Tibial artery (tissue), 4 donors: ENCODE measurements at places on chromosomes 6 and 20.
A peak's percentile ranks its signal among the peaks of the same experiment; 100 is the strongest.

GRCh38 chr20:58058421-58059259 lies 169.8 kb downstream of the ANKRD60 start:
- H3K4me1 ChIP-seq, result peaks cover 7% of the 10 kb centered on the region
- no peaks in the 10 kb centered on the region for H3K27me3 ChIP-seq
- H3K27ac ChIP-seq, result no peak overlapping the region

DNA sequence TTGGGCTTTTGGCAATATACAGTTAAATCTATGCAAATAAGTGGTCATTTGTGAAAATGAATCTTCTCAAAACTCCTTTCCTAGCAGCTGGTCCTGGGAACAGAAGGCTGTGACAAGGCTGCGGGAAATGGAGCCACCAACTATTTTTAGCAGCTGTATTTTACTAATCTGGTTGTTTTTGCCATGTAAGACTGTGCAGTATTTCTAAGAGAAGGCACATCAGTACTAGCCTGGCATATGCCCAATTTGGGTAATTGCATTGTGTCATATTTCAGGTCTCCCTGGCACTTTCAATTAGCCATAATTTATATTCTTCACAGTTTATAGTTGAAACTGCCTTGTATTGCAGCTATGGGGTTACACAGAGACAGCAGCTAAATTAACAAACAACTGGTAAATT lies 109.6 kb downstream of the MANEA start:
- no peaks in the 10 kb centered on the region for H3K27me3 ChIP-seq
- H3K36me3 ChIP-seq, result no peaks in the 10 kb centered on the region
- H3K4me1 ChIP-seq, result no peaks in the 10 kb centered on the region

GRCh38 chr6:15250187-15251168 lies 4.6 kb downstream of the JARID2 start:
- H3K4me1 ChIP-seq, result peaks cover 37% of the 10 kb centered on the region
- DNase-seq, result no peak
- no peaks in the 10 kb centered on the region for H3K36me3 ChIP-seq
- H3K4me3 ChIP-seq, result no peak overlapping the region
- H3K27me3 ChIP-seq, result no peaks in the 10 kb centered on the region
- peak overlapping the region; percentile 91 for H3K27ac ChIP-seq

- H3K4me3 ChIP-seq, result peak overlapping the region; percentile 25
Measured at GRCh38 chr6:39843305-39844020, 51.3 kb downstream of the DAAM2 start.

- H3K36me3 ChIP-seq, result no peaks in the 10 kb centered on the region
- no peaks in the 10 kb centered on the region for H3K4me1 ChIP-seq
- peak; percentile 23 for DNase-seq
Measured at GRCh38 chr6:112571488-112572270, 224.5 kb downstream of the RFPL4B start.

DNA sequence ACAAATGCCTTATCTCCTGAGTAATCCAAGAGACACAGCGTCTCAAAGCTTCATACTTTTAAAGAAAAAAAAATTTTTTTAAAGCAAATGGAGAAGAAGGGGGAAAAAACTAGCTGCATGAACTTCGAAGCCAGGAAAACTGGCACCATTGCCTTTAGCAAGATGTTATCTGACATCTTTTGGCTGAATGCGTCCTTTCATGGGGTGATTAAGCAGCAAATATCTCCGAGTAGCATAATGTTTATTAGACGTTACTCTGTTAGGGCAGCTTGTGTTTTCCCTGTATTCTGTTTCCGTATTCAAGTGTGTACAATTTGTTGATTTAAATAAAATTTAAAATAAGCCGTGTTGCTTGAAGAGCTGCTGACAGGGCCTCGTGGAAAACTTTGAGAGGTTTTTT lies 76.5 kb upstream of the TSHZ2 start:
- no peak for DNase-seq
- no peak overlapping the region for H3K27ac ChIP-seq
- H3K36me3 ChIP-seq, result no peaks in the 10 kb centered on the region
- no peaks in the 10 kb centered on the region for H3K27me3 ChIP-seq
- H3K4me3 ChIP-seq, result no peak overlapping the region

GRCh38 chr6:33677143-33677660 lies 34.3 kb downstream of the UQCC2 start:
- no peaks in the 10 kb centered on the region for H3K36me3 ChIP-seq
- H3K4me3 ChIP-seq, result no peak overlapping the region
- peaks cover 17% of the 10 kb centered on the region for H3K4me1 ChIP-seq
- H3K27me3 ChIP-seq, result no peaks in the 10 kb centered on the region

DNA sequence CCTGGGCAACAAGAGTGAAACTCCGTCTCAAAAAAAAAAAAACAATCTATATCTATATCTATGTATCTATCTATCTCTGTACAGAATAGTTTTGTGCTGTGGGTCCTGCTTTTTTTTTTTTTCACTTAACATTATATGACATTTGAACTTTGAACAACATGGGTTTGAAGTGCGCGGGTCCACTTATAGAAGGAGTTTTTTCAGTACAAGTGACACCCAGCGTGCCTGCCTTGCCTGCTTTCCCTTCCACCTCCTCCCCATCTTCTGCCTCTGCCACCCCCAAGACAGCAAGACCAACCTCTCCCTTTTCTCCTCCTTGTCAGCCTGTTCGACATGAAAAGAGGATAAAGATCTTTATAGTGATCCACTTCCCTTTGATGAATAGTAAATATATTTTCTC lies 102.2 kb upstream of the KCNG1 start:
- no peak for DNase-seq
- no peak overlapping the region for H3K4me3 ChIP-seq
- H3K27me3 ChIP-seq, result peaks cover 35% of the 10 kb centered on the region
- no peak overlapping the region for H3K27ac ChIP-seq
- H3K4me1 ChIP-seq, result no peaks in the 10 kb centered on the region

DNA sequence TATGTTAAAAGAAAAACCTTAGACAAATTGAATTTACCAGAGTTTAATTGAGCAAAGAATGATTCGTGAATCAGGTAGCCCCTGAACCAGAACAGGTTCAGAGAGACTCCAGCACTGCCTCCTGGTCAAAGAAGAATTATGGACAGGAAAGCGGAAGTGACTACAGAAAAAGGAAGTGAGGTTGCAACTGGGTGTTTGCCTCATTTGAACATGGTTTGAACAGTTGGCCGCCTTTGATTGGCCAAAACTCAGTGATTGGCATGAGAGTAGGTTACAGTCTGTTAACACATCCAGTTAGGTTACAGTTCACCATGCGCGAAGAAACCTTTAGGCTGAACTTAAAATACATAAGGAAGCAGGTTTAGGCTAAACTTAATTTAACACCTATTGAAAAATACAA lies 248.8 kb downstream of the TFAP2A start:
- H3K4me3 ChIP-seq, result no peak overlapping the region
- DNase-seq, result no peak
- no peaks in the 10 kb centered on the region for H3K4me1 ChIP-seq

GRCh38 chr20:35823937-35824336 lies 52.1 kb downstream of the PHF20 start:
- DNase-seq, result no peak
- no peak overlapping the region for H3K27ac ChIP-seq
- H3K4me1 ChIP-seq, result no peaks in the 10 kb centered on the region
- no peaks in the 10 kb centered on the region for H3K27me3 ChIP-seq
- no peak overlapping the region for H3K4me3 ChIP-seq

GRCh38 chr20:9508240-9508661 lies 6.1 kb upstream of the LAMP5 start:
- no peaks in the 10 kb centered on the region for H3K36me3 ChIP-seq
- no peak overlapping the region for H3K4me3 ChIP-seq
- peaks cover 46% of the 10 kb centered on the region for H3K27me3 ChIP-seq
- DNase-seq, result no peak

DNA sequence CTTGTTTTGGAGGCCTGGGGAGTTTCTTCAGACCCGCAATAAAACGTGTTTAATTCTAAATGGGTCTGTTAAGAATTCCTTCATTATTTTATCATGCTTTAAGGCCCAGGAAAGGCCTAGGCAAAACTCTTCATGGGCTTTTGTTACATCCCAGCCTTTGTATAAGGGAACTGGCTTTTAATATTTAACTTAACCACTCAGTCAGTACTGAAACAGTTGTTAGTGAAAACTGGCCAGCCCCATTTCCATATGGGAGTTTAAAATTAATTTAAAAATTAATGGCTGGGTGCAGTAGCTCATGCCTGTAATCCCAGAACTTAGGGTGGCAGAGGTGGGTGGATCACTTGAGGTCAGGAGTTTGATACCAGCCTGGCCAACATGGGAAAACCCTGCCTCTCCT lies 213.2 kb upstream of the FKBP1C start:
- no peak overlapping the region for H3K27ac ChIP-seq
- DNase-seq, result no peak
- no peaks in the 10 kb centered on the region for H3K27me3 ChIP-seq
- H3K4me1 ChIP-seq, result no peaks in the 10 kb centered on the region

DNA sequence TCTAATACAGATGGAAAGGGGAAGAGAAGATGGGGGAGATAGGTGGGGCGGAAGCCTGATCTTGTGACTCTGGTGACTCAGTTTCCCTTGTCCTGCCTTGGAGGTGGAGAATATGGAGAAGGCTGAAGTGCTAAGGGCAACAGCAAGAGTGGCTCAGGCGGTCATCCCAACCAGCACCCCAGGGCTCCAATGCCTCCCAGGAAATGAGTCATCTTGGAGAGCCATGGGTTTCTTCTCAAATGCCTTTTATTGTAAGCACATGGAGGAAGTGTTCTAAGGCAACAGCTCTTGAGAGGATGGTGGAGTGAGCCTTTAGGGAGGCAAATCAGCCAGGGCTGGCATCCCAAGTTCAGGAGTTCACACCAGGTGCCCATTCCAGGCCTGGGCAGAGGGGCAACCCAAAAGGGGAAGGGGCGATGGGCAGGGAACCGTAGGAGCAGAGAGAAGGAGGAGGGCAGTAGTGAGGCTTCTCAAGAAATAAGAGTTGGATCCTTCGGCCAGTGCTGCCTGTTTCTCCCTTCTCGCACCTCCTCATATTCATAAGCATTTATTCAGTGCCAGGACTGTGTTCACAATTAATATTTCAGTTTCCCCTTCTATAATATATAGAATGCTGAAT lies 13.2 kb upstream of the AHCY start:
- no peak overlapping the region for H3K4me3 ChIP-seq
- H3K36me3 ChIP-seq, result no peaks in the 10 kb centered on the region
- DNase-seq, result no peak
- peaks cover 14% of the 10 kb centered on the region for H3K27me3 ChIP-seq
- no peaks in the 10 kb centered on the region for H3K4me1 ChIP-seq

- H3K4me3 ChIP-seq, result no peak overlapping the region
- no peaks in the 10 kb centered on the region for H3K4me1 ChIP-seq
Measured at GRCh38 chr6:120736740-120737139, 597.5 kb downstream of the TBC1D32 start.

GRCh38 chr20:3804254-3804751 lies 8.2 kb downstream of the CDC25B start:
- H3K4me1 ChIP-seq, result no peaks in the 10 kb centered on the region
- peaks cover 55% of the 10 kb centered on the region for H3K36me3 ChIP-seq
- peak overlapping the region; percentile 93 for H3K27ac ChIP-seq
- no peak overlapping the region for H3K4me3 ChIP-seq
- H3K27me3 ChIP-seq, result no peaks in the 10 kb centered on the region

DNA sequence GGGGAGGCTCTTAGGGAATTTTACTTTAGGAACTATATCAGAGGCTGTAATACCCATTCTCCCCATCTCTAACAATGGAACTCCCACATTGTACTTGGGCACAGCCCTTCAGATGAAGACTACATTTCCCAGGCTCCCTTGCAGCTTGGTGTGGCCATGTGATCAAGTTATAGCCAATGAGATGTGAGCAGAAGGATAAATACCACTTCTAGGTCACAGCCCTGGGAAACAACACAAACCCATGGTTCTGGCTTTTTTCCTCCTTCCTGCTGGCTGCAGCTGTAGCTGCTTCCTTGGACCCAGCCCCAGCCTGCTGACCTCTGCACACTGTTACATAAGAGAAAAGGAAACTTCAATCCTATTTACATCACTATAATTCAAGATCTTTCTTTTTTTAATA lies 445.9 kb upstream of the JARID2 start:
- no peak overlapping the region for H3K27ac ChIP-seq
- H3K4me3 ChIP-seq, result no peak overlapping the region
- peaks cover 5% of the 10 kb centered on the region for H3K4me1 ChIP-seq
- H3K36me3 ChIP-seq, result no peaks in the 10 kb centered on the region

- H3K4me3 ChIP-seq, result peak overlapping the region; percentile 33
- H3K27me3 ChIP-seq, result no peaks in the 10 kb centered on the region
- peaks cover 70% of the 10 kb centered on the region for H3K36me3 ChIP-seq
- peak; percentile 97 for DNase-seq
- H3K27ac ChIP-seq, result peak overlapping the region; percentile 84
Measured at GRCh38 chr20:58907320-58908137, 55.0 kb downstream of the GNAS start.

- H3K4me1 ChIP-seq, result no peaks in the 10 kb centered on the region
- no peak for DNase-seq
- H3K27me3 ChIP-seq, result no peaks in the 10 kb centered on the region
- H3K4me3 ChIP-seq, result no peak overlapping the region
Measured at GRCh38 chr6:89042664-89043063, 37.9 kb upstream of the PNRC1 start.

DNA sequence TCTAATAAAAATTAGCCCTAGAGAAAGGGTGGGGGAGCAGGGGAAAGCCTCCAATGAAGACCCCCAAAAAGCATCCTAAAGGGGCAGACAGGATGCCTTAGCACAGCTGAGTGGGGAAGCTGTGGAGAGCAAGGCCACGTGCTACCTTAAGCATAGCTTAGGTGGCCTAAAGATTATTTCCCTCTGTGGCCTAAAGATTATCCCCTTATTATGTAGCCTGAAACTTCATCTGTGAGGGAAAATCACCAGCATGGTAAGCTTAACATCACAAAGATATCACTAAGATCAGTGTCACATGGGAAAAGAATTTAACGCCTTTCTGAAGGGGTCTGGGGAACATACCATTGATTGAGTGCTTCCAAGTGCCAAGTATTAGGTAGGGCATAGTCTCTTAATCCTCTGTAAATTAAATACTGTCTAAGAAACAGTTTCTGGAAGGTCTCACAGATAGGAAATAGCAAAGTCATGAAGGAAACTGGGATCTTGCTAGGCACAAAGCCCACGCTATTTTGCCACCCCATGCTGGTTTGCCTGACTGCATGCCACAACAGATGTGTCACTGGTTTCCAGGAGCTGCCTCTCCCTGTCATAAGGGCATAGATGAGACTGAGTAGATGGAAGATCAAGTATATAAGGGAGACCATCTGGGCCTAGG lies 170.0 kb downstream of the HACE1 start:
- no peak overlapping the region for H3K4me3 ChIP-seq
- H3K4me1 ChIP-seq, result no peaks in the 10 kb centered on the region
- H3K36me3 ChIP-seq, result no peaks in the 10 kb centered on the region
- H3K27me3 ChIP-seq, result no peaks in the 10 kb centered on the region
- H3K27ac ChIP-seq, result no peak overlapping the region
- DNase-seq, result no peak

- no peak for DNase-seq
- peaks cover 88% of the 10 kb centered on the region for H3K36me3 ChIP-seq
- no peak overlapping the region for H3K27ac ChIP-seq
- H3K4me1 ChIP-seq, result peaks cover 15% of the 10 kb centered on the region
- no peak overlapping the region for H3K4me3 ChIP-seq
Measured at GRCh38 chr6:4128072-4128471, 7.3 kb downstream of the ECI2 start.

DNA sequence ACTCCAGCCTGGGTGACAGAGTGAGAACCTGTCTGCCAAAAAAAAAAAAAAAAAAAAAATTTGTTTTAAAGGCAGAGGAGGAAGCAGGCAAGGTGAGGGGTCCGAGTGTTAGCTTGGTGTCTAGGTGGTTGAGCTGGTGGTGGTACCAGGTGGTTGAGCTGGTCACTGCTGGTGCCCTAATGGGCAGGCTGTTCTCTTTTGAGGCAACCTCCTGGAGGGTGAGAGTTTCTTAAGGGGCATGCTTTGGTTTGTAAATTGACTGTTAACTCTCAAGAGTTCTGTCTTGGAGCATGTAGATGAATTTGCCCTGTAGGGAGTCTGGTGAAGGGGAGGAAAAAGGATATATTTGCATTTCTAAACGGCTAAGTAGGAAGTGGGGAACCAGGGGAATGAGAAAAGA lies 52.7 kb downstream of the BANF2 start:
- no peaks in the 10 kb centered on the region for H3K4me1 ChIP-seq
- no peak overlapping the region for H3K4me3 ChIP-seq
- DNase-seq, result no peak
- H3K27ac ChIP-seq, result no peak overlapping the region
- no peaks in the 10 kb centered on the region for H3K36me3 ChIP-seq
